Stimulated activated CD4-positive, alpha-beta T cell treated with anti-CD3 and anti-CD28 coated beads, TNF-alpha, amount 100 ng/mL, for 4 hours (primary cell): ENCODE measurements at places on chromosomes 6 and 20.

DNA sequence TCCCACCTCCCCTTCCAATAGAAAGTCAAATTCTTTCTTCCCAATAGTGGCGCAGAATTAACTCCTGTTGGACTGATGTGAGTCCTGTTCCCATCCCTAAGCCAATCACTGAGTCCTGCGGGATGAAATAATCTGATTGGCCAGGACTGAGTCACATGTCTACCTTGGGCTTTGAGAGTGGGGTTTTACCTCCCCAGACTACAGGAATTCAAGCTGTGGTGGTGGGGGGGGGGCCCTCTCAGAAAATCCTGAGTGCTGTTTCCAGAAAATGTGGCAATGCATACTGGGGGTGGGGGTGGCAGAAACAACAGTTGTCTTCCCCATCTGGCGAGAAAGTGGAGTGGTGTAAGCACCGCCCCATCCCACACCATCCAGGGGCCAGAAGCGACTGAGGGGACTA is 65.7 kb downstream of the CTCFL start:
- DNase-seq: no peak

- no peak for DNase-seq
Observed at GRCh38 chr20:58808271-58809046, 42.2 kb downstream of the GNAS-AS1 start.

DNA sequence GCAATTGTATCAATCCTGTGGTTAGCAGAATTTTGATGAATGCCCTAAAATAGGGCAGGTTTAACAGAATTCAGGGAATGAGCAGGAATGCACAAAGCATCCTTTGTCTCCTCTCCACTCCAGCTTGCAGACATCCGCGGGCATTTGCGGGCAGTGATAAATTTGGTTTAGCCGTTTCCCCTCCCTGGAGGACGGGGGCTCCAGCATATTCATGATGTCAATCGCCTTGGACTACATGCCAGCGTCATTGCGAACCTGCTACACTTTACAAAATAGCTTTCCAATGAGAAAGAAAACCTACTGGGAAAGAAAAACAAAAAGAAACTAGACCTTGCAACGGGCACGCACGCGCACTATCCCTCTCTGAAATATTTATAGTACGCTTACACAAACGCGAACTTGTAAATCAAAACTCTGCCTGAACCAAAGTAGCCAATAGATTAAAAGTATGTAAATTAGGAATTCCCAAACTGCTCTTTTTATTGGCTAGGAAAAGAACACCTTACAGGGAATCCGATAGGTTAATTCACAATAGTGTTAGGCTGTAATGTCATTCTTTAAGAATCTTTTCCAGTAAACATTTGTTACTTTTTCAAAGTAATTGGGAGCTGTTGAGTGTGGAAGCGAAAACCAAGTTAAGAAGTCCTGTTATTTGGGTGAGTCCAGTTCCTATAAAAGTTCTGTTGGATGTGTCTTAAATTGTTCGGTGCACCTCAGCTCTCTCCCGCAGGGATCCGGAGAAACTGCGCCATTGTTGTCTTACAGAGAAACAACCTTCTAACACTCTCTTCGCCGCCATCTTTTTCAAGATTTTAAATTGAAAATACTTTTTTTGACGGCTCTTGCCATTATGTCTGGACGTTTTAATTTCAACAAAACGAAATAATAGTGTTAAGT is 136.7 kb downstream of the HFE start:
- peak; percentile 38 for DNase-seq

GRCh38 chr6:48983377-48983776 is 479.7 kb downstream of the MMUT start:
- no peak for DNase-seq

GRCh38 chr6:170005665-170006064 is 254.2 kb downstream of the ERMARD start:
- no peak for DNase-seq

GRCh38 chr6:85983032-85983659 is 340.5 kb upstream of the SYNCRIP start:
- DNase-seq: no peak

DNA sequence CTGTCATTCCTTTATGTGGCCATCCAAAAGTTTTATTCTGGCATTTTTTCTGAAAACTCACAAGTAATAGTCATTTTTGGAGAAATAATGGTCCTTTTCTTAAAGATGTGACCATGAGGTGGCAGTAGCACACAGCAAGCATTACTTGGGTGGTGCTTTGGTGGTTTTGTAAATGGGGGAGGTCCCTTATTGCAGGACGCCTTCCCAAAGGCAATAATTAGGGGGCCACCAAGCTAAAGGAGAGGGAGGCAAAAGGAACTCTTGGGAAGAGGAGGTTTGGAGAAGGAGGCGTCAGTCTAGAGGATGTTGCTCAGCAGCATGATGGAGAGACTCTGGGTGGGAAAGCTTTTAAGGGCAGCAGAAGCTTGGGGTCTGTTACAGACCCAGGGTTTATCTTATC is 422.6 kb upstream of the MMS22L start:
- no peak for DNase-seq

- DNase-seq: no peak
Observed at GRCh38 chr6:63803371-63803770, 167.8 kb downstream of the PHF3 start.

GRCh38 chr20:35122756-35123405 is 24.3 kb downstream of the EDEM2 start:
- DNase-seq: no peak

- no peak for DNase-seq
Observed at GRCh38 chr6:8279041-8279805, 156.1 kb downstream of the SLC35B3 start.

GRCh38 chr6:166623318-166623717 is 3.7 kb downstream of the RPS6KA2 start:
- no peak for DNase-seq

DNA sequence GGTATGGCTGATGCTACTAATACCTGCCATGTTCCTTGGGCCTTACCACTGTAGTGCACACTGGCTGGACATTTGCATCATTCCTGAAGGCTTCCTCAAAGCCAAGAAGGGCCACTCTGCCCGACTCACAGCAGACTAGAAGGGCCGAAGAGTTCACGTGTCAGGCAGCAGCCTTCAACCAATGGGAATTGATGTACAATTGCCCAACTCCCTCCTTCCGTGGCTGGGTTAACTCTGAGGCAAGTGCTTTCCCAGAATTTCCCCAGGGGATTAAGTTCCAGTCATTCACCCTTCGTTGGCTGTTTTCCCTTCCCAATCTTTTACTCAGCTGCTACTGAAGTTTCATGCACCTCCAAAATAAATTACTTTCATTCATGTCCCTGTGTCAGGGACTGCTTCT is 29.8 kb downstream of the PSMB9 start:
- DNase-seq: no peak

DNA sequence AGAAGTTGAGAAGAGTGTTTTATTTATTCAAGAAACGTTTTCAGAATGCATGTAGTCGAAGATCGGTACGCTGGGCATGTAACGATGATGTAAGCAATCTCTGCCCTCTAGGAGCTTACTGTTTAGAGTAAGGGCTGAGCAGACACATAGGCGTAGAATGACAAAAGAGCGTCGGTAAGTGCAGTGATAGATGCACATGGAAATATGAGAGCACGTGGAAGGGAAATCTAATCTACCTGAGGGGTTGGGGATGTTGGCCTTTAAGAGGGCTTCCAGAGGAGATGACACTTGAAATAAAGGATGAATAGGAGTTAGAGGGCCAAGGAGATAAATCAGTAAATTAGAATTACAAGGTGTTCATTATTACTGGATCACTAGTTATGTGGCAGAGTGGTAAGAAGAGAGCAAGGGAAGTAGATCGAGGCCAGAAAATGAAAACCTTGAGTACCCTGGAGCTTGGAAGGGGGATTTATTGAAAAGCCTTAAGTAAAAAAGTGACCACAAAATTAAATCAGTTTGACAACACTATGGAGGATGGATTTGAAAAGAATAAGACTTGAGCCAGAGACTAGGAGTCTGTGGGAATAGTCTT is 782 bp downstream of the TRMT11 start:
- DNase-seq: no peak

DNA sequence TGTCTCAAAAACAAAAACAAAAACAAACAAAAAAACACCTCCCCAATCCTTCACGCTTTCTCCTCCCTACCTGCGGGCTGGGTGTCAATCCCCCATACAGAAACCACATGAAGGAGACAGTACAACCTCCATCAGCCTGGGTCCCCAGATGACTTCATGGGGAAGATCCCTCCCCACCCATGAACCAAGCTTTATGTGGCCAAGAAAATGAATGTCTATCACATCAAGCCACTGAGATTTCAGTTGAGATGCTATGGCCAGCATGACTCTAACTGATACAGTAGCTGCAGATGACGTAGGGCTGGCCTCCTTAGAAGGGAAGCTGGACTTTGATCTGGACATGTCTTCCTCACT is 21.2 kb upstream of the BNIP5 start:
- no peak for DNase-seq

DNA sequence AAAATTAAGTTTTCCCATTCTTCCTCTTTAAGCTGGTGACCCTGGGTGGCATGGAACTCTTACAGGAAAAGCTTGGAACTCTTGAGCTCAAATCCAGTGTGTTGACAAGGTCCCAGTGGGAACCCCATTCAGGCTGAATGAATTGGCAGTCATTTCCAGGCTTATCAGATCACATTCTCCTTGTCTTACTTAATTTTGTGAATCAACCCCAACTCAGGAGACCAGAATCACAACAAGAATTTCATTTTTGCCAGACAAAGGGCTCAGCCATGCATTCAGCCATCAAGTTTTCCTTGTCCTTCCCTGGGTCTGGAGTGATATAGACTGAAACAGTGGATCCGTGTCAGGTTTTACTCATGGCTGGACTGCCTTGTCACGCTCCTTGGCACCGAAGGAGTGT is 92.1 kb upstream of the EEF1E1 start:
- DNase-seq: no peak

- DNase-seq: no peak
Observed at GRCh38 chr6:65098349-65098748, 608.7 kb downstream of the EYS start.
